ENCODE measurements at places on chromosomes 7 and 10.

GRCh38 chr10:125006921-125007426 lies 65.1 kb downstream of the ZRANB1 start:
- no peak for DNase-seq

DNA sequence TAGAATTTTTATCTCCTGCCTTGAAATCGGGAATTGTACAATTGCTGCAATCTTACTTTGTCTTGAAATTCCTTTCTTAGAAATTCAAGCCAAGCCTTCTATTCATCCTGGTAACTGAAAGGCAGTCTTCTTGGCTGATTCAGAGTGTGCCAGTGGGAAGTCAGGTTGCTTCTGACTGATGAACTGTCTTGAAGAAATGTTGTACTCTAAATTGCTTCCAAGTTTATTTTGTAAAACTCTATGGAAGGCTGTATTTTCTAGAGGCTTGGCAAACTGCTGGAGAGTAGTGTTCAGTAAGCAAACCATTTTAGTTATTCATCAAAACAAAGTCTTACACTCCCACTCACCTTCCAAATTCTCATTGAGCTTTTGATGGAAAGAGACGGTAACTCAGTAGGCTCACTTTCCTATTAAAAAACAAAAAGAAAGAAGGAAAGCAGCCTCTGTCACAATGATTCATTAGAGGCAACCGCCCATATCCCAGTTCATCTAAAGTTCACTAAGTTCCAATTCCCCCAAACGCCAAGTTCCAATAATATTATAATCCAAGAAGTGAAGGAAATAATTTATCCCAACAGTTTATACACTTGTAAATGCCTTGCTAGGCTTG lies 187.9 kb upstream of the MALRD1 start:
- DNase-seq, result no peak

DNA sequence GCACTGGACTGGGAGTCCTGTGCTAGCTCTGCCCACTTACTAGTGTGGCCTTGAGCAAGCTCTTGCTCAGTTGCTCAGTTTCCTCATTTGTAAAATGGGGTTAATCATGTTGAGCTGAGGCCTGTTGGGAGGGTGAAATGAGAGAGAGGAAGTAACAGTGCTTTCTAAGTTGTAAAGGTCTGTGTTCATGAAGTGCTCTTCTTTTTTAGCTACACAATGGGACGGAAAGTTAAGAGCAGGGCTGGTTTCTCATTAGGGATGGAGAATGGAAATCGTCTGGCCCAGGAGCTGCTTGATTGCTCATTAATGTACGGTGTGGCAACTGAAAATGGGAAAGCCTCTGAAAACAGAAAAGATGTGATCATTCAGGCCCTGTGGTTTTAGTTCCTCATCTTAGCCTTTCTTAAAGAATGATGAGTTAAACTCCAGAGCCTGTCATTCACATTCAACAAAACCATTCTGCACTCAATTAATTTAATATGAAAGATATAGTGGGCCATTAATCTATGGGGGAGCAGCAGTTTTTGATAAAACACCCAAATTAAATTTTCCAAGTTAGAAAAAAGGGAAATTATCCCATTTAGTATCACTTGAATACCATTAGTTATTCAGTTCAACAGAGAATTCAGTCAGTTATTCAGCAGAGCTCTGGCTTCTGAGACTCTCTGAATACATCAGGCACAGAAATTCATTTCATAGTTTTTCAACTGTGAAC lies 60.5 kb downstream of the SH2D4B start:
- no peak for DNase-seq

- peak; percentile 76 for DNase-seq
These were observed 81.4 kb downstream of the HECW1 start for GRCh38 chr7:43193893-43194292.

DNA sequence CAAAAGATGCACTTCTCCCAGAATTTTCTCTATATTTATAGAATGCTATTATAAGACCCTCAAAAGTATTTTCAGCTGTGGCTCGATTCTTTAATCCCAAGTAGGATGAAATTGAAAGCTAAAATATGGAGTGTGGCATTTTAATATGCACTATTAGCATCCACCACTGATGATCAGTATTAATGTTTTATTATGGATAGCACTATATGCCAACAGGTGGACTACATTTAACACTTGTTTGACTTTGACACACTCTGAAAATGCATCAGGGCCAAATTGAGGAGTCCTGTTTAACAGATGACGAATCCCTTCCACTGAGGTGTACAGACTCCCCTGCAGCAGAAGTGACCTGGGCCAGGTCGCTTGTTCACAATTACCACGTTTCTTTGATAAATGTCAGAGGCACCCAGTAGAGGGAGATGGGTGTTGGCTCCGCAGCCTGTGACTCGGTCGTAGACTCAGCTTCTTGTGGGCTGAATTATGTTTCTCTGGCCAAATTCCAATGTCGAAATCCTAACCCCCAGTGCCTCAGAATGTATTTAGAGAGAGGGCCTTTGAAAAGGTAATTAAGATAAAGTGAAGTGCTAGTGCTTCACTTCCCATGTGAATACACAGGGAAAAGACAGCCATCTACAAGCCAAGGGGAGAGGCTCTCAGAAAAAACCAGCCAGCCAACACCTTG lies 48.1 kb downstream of the WIPF3 start:
- DNase-seq, result peak; percentile 28

DNA sequence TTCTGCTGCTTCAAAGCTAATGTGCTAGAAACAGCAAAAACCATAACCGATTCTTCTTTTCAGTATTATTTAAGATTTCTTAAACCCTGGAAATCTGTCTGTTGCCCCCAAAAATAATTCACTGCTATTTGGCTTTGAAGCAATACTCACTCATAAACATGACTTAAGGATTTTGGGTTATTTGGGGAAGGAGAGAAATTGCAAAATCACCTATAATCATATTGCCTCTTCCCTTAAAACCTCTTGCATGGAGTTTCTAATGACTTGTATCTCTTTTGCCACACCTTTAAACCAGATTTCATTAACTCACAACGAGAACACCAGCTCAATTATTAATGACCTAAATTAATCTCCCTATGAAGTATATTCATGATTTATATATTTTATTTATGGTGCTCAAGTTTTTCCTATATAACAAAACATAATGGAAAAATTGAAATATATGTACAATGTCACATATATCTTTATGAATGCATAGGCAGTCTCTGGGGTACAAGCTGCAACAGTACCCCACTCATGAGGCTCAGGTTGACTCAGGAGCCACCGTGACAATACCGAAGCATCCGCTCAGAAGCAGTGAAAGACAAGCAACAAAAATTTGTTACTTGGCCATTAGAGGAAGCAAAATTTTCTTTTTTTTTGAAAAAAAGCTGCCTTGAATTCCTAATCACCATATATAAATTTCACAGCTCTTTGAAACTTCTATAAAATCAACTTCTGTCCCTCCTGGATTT lies 3.0 kb downstream of the NAMPT start:
- no peak for DNase-seq

DNA sequence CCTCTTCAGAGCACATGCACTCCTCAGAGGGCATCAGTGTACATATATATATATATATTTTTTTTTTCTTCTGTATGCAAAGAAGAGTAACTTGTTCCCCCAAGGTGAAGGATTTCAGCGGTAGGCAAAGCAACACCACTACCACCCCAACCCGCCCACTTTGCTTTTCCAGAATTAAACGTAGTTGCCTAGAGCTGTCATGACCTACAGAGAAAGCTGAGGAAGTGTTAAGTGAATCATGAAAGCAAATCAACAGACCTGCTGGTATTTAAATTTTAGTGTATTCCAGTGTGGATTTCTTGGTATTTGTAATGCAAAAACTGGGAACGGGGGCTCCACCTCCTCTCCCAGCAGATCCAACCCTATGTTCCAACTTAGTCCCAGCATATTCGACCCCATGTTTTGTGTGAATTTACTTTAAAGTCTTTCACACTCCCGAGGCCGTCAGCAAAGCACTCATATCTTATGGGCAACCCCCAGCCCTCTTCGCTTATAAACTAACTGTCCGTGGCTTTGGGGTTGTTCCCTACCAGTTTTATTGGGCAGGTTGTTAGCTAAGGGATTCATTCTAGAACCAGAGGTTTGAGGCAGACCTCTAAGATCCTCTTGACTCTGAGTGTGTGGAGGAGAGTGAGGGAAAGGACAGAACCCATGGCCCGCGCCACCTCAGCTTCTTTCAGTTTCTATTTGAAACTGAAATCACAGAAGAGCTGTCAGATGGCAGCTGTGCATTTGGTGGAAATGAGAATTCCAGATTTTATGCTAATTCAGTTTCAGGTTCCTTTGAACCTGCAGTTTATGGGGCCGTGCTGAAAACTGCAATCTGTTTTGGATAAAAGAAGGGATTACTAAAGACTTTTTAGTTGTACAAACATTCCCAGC lies 450.2 kb upstream of the GALNT17 start:
- no peak for DNase-seq

- no peak for DNase-seq
These were observed at the start of gene SSC4D for GRCh38 chr7:76409537-76409936. Gene SSC4D (minus strand): TSS chr7:76409697. CDS start chr7:76404439, 5,258 bp downstream.

GRCh38 chr7:121385056-121385799 lies 10.9 kb downstream of the FAM3C start:
- DNase-seq, result no peak

- DNase-seq, result no peak
These were observed at the start of gene CRTAC1 for GRCh38 chr10:98030093-98030821. Gene CRTAC1 (minus strand): TSS chr10:98030621. CDS start chr10:98030472, 149 bp downstream.

DNA sequence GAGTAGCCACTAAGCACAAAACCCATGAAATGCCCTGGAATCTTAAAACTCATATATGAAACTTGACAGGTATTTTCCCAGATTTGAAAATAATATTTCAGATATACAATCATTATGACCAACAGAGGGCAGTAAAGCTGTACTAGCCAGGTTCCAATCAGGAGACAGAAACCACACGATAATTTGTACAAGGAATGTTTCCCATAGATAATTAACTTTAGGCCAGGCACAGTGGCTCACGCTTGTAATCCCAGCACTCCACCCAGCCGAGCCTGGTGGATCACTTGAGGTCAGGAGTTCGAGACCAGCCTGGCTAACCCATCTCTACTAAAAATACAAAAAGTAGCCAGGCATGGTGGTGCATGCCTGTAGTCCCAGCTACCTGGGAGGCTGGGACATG lies 31.0 kb upstream of the NUB1 start:
- DNase-seq, result no peak

DNA sequence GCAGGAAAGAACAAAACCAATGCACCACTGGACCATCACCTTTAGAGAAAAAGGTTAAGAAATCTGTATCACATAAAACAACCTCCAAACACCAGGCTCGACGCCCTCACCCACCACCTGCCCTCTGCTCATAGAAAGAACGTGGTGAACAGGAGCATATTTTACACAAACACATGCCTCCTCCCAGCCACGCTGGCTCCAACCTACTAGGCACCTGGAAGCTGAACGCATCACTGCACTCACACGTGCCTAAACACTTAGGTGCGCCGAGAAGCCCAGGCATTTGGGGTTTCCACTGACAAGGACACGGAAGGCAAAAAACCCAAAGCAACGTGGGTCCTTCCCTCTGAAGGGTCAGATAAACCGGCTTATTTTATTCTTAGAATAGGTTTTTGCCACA lies 56.0 kb downstream of the PTPRN2 start:
- no peak for DNase-seq

DNA sequence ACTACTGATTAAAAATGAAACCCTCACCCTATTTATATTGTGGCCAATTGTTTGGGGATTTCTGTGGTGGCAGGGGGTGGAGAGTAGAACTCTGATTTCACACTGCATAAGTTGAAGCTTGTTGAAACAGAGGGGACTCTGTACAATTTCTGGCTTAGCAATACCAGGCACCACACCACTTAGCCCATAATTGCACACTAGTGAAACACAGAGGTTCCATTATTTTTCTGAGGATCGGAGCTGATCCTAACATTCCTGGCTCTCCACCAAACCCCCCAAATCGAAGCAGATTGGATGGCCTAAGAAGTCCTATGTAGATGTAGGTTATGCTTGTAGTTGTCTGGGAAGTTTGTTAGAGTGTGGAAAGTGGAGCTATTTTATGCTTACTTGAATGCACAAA lies 47.0 kb downstream of the PTN start:
- DNase-seq, result no peak

- no peak for DNase-seq
These were observed 116.3 kb upstream of the PPP2R2D start for GRCh38 chr10:131784363-131785120.

DNA sequence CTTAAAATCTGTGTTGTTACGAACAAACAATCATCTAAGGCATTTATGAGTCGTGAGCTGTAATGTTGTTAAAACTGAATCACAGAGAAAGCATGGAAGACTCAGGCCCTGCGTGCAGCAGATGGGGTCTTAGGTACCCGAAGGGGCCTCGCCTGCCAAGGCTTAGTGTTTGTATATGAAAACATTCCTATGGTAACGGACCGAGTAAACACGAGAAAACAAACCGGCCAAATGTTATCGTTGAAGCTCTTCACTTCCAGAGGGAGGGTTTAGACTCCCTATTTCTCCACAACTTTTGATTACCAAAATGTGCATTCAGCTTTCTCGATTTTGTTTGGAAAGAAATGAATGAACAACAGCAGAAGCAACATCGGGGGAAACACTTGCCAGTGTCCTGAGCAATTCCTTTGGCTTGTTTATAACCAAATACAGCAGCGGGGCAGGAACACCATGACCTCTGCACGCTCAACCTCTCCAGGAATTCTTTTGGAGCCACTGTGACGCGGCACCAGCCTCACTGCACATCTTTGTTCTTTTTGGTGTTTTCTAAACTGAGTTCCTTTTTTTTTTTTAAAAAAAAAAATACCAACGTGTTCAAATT lies 121.6 kb upstream of the KLF6 start:
- no peak for DNase-seq

- DNase-seq, result no peak
These were observed 78.3 kb downstream of the LRRC17 start for GRCh38 chr7:102991077-102991539.

- no peak for DNase-seq
These were observed 67.9 kb downstream of the ZNF680 start for GRCh38 chr7:64494912-64495461.

DNA sequence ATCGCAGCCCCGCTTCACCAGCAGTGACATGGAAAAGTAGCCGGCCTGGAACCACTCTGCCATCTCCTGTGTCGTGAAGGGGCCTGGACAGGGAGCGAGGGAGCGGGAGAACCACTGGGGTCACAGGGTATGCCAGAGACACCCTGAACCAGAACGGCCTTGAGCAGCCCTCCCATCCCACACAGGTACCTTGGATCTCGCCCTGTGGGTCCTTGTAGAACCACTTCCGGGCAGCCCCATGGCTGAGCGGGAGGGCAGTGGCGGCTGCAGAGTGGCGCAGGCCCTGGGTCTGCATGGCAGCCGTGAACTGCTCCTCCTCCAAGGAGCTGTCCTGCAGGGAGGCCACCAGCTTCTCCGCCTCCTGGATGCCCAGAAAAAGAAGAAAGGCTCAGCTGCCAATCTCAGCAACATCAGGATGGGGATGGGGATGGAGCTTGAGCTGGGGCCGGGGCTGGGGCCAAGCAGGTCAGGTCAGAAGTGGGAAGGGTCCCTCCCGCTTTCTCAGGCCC lies 9.5 kb downstream of the GIGYF1 start:
- no peak for DNase-seq

GRCh38 chr10:72344932-72345331 lies 9.8 kb downstream of the DNAJB12 start:
- no peak for DNase-seq
